B cell (primary cell): ENCODE measurements at places on chromosomes 7 and 10. TPM values are rescaled to one million over a fixed set of nuclear protein-coding genes. Genes with fewer than 3 reads are reported as not detected.

DNA sequence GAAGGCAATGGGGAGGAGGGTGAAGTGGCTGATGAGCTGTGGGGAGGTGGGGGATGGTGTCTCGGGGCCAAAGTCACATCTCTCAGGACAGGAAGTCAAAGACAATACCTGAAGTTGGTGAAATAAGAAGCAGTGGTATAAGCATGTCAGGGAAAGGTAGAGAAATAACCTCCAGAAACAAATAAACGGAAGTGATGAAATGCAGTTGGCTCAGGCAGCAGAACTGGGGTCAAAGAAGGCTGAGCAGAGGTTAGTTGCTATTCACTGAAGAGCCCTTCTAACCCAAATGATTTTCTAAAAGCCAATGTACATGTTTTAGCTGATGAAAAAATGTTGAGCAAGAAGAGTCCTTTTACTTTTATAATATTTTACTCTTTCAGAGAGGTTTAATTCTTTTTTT, 78.6 kb upstream of the ADRB1 start:
- no peak for DNase-seq

Gene VGF
- 0.12 and 0.17 TPM in 2 replicates for total RNA-seq

DNA sequence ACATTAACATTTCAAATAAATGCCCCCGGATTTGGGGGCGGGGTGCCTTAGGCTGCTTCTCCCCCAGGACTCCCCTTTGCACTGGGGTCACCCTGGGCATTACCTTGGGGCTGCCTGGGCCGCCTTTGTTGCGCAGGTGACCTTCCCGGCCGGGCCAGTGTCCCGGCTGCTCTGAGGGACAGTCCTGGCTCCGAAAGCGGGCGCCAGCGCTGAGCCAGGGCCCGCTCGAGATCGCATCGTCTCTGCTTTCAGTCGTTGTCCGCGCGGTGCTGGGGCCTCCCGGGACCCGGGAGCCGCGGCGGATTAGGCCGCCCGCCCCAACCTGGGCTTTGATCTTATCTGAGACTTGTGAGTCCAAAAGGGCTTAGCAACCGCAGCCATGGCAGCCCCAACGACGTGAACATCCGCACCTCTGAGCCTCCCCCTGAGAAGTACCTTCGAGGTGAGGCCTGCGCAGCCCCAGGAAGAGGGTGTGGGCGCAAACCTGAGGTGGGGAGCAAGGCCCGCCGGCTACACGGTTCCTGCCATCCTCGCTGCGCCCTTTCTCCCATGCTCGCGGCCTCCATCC, 14.8 kb upstream of the WAPL start:
- DNase-seq, result peak; percentile 58

DNA sequence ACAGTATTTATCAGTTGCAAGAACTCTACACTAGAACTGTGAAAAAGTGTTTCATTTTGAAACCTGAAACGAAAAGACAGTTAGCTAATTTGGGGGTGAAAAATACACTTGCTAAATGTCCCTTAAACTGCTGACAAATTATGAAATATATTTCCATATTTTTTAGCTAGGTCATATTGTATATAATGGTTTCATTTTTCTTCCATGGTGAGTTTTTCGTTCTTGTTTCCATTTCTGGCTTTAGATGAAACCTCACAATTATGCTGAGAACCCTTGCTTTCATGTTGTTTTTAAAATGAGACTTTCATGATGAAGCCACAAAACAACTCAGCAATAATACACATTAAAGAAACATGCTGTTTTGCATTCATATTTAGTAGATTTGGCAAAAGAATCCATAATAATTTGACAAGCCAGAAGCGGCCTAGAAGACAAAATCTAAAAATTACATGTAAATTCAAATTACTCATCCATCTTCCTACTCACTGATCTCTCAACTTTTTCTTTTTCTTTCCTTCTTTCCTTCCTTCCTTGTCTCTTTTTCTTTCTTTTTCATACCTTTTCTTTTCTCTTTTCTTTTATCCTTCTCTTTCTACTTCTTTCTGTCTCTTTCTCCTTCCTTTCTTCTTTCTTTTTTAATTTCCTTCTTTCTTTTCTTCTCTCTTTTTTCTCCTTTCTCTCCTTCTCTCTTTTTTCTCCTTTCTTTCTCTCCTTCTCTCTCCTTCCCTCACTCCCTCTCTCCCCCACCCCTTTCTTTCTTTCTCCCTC, 46.5 kb upstream of the ITGB8 start:
- no peak for DNase-seq

DNA sequence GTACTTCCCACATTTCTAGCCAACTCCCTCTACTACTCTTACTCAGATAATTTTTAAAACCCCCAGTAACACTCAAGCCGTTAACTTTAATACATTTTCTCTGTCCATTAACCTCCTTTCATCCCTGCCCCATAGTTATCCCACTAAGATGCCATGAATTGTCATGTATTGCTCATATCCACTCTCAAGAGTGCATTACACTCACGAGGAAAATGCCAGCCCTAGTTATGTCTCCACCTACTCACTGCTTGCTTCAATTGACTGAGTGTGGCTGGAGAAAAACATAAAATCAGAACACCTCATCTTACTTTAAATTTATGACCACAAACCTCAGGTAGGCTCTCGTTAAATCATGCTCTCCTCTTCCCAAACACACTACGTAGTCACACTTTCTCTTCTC, 324.1 kb upstream of the NPSR1 start:
- DNase-seq, result no peak

- no peak for DNase-seq
These were observed 69.1 kb upstream of the NANOS1 start for GRCh38 chr10:118960157-118961090.

Gene DUSP5
- 10.0 and 10.8 TPM in 2 replicates for total RNA-seq

DNA sequence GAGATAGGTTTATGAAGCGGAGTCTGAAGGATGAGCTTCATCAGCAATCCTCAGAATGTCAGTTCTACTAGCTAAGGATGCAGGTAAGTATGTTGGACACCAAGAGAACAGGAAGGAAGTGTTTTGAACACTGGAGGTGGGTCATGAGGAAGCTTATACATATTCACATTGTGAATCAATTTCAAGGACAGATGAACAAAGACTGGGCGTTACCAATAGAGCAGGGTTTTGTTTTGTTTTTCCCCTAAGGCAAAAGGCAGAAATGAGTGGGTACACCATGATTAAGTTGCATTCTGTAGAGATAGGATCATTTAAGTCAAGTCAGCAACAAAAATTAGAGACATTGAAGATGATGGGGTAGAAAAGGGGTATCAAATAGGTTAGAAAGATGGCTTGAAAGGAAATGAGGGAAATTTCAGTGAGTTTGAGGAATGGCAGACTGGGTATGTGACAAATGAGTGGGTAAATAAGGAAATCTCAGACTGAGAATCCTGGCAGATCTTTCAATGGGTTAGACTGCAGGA, 51.7 kb downstream of the MEST start:
- no peak for DNase-seq

Gene RASA4B
- 15.6 and 20.6 TPM in 2 replicates for total RNA-seq

Gene DNA2
- 5.6 and 6.5 TPM in 2 replicates for total RNA-seq

- DNase-seq, result no peak
These were observed 27.6 kb downstream of the CHCHD3 start for GRCh38 chr7:133054162-133054840.

Gene C7orf33
- total RNA-seq, result not detected in 2 replicates
